ENCODE measurements at places on chromosomes 4 and X.

DNA sequence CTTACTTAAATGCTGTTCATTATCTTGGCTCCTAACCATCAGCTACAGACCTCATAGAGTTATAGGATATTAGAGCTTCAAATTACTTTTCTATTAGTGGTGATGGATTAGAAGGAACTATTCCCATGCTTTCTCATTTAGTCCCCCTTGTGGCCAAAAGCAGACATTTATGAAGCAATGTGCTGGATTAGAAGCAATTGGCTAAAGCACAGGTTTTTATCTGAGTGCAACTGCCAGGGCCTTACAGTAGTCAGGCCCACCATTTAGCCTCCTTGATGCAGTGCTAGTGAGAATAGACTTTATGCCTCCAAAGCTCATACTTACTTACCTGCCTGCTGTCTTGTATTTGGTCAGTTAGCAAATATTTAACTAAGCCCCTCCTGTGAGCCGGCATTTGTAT is 93.0 kb downstream of the TSPAN7 start:
- peak overlapping the region; percentile 12 for H3K27ac ChIP-seq
- H3K27me3 ChIP-seq, result no peaks in the 10 kb centered on the region
- no peak overlapping the region for H3K4me3 ChIP-seq
- H3K4me1 ChIP-seq, result no peaks in the 10 kb centered on the region

DNA sequence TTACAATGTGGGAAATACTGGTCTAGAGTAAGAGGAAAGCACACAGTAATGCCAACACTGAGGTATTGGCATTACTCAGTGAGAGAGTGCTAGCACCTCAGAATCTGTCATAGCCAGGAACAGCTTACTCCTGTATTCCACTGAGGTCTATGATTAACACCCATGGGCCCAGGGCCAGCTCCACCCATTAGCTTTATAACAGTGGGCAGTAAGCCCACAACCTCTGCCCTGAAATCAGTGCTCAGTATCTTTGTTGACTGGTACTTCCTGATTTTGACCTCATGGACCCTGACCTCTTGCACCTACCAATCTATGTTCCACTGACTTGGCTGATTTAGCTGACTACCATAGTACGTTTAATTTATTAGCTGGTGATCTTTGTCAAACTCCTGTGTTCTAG is 56.1 kb downstream of the LANCL3 start:
- no peaks in the 10 kb centered on the region for H3K4me1 ChIP-seq
- no peaks in the 10 kb centered on the region for H3K36me3 ChIP-seq
- no peaks in the 10 kb centered on the region for H3K27me3 ChIP-seq
- DNase-seq, result no peak

GRCh38 chr4:11341337-11342043 is 87.2 kb downstream of the HS3ST1 start:
- H3K27ac ChIP-seq, result no peak overlapping the region
- DNase-seq, result no peak
- no peaks in the 10 kb centered on the region for H3K27me3 ChIP-seq
- no peaks in the 10 kb centered on the region for H3K4me1 ChIP-seq
- no peak overlapping the region for H3K4me3 ChIP-seq

DNA sequence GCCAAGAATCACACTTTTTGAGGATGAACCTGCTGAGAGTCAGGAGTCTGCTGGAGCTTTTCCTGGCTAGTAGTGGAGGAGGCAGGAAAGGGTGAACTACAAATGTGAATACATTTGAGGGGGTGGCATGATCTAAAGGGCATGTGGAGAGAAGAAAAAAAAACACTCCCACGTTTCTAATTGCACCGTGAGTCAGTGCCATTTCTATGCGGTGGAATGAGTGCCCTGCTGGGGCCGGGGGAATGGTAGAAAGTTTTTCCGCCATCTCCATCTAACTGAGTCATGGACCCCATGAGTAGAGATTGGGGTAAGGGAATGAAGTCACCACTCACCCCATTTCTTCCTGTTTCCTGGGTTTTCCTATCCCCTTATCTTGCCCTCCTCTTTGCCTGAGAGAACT is 19.8 kb downstream of the BEX3 start:
- H3K4me1 ChIP-seq, result no peaks in the 10 kb centered on the region
- no peaks in the 10 kb centered on the region for H3K27me3 ChIP-seq

DNA sequence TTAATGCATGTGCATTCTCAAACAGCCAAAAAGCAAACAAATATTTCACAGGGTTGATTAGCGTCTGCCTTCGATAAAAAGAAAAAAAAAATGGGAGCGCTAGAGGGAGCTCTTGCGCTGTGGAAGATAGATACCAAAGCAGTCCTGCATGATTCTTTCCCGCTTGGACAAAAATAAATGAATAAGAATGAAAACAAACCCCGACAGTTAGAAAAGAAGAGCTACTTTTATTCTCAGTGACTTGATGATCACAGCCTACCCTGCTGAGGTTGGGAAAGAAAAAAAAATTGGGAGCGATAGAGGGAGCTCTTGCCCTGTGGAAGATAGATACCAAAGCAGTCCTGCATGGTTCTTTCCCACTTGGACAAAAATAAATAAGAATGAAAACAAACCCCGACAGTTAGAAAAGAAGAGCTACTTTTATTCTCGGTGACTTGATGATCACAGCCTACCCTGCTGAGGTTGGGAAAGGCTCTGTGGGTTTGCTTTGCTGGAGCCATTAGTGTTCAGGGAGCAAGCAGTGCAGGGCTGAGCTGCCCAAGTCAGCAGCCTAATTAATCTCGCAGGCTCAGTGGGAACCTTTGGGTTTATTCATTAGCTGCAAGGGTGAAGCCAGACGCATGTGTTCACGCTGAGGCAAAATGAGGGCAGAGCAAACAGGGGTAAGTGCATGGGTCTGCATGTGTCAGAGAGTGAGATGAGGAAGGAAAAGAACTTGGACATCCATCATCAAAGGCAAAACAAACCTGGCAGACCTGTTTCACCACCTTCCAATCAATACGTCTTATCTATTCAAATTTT is 249.3 kb upstream of the PRKX start:
- H3K4me1 ChIP-seq, result peaks cover 14% of the 10 kb centered on the region
- H3K27ac ChIP-seq, result peak overlapping the region; percentile 22
- no peaks in the 10 kb centered on the region for H3K36me3 ChIP-seq
- H3K27me3 ChIP-seq, result no peaks in the 10 kb centered on the region

DNA sequence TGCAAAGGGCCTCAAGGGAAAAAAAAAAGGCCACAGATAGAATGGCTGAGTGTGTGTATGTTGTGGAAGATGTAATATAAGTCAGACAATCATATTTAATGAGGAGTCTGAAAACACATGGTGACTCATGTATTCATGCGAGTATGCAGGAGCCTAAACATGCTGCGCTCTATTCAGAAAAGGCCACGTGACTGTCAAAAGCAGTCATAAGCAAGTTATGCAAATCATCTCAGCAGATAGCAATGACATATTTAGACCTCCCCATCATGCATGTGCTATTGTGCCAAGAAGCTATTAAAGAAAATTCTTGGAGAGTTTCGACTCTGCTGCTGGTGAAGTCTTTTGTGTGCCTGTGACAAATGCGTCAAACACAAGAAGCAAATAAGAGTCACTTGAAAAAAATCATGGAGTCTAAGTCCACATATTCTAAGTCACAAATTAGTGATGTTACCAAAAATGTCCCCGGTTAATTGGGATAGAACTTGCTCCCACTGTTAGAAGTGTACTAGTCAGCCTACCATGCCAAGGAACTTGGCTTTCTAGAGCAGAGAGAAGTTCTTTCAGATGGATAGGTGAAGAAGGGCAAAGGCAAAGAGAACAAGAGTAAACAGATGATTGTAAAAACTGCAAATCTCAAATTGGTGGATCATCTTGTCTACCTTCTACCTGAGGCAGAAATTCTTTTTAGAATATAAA is 5.0 kb downstream of the LNX1 start:
- peaks cover 44% of the 10 kb centered on the region for H3K4me1 ChIP-seq
- H3K36me3 ChIP-seq, result peaks cover 5% of the 10 kb centered on the region
- peaks cover 13% of the 10 kb centered on the region for H3K27me3 ChIP-seq
- DNase-seq, result no peak
- no peak overlapping the region for H3K4me3 ChIP-seq

GRCh38 chr4:8192748-8193738 is 6.0 kb upstream of the SH3TC1 start:
- H3K36me3 ChIP-seq, result no peaks in the 10 kb centered on the region
- H3K27me3 ChIP-seq, result no peaks in the 10 kb centered on the region
- no peak overlapping the region for H3K4me3 ChIP-seq
- peak overlapping the region; percentile 63 for H3K27ac ChIP-seq

DNA sequence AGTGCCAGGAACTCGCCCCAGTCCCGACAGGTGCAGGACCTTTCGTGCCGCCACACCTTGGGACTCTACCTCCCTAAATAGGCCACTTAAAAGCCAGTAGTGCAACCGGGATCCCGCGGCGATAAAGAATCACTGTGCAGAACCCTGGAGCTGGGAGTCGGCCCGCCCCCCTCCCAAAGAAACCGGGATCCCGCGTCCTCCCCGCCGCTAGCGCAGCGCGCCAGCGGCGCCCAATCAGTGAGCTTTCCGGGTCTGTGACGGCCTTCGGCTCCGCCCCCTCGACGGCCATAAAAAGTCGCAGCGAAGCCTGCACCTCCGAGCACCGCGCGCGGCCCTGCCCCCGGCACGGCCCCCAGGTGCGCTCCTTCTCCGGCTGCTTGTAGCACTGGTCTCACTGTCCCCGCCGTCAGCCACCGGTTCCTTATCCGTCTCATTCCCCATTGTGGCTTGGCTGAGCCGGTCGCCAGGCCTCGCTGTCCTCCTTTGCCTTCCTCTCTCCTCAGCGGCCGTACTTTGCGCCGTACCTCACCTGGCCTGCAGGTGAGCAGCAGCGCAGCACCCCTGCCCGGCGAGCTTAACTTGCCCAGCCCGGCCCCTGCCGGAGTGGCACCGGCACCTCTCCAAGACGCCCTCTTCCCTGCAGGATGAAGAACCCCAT is at the start of gene LRAT:
TSS of gene LRAT (plus strand) at position 318 of the 658 bp plus-strand sequence. CDS start at position 645, 327 bp downstream.
- H3K4me1 ChIP-seq, result peaks cover 24% of the 10 kb centered on the region
- H3K4me3 ChIP-seq, result peak within 1 kb of the TSS; percentile 95
- no peak for DNase-seq
- H3K27ac ChIP-seq, result peak within 1 kb of the TSS; percentile 51
- H3K36me3 ChIP-seq, result no peaks in the 10 kb centered on the region
- peaks cover 94% of the 10 kb centered on the region for H3K27me3 ChIP-seq

- H3K4me3 ChIP-seq, result no peak overlapping the region
- no peak for DNase-seq
- H3K27me3 ChIP-seq, result no peaks in the 10 kb centered on the region
- H3K4me1 ChIP-seq, result peaks cover 5% of the 10 kb centered on the region
- H3K27ac ChIP-seq, result no peak overlapping the region
Measured at GRCh38 chrX:72143609-72143907, 11.8 kb upstream of the RTL5 start.
